Inflammatory macrophage treated with lipopolysaccharide for 1 hour (primary cell): ENCODE measurements at places on chromosomes 16 and 17.

DNA sequence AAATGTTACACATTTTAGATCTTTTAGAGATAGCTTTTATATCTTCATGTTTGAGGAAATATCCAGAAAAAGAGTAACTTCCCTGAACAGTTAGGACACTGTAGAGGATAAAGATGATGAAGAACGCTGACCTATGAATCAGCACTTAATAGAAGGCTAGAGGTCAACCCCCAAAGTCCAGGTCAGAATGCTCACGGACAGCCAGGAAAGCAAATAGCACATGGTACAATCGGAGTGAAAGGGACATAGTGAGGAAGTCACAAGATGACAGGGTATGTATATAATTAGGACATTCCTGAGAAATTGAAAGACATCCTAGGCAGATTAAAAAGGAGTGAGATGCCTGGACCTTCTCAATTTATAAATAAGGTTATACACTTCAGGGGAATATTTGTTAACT lies 55.1 kb upstream of the CNTNAP4 start:
- no peak for DNase-seq

- DNase-seq, result no peak
Observed at GRCh38 chr16:56679078-56679730, 3.1 kb upstream of the MT1X start.

DNA sequence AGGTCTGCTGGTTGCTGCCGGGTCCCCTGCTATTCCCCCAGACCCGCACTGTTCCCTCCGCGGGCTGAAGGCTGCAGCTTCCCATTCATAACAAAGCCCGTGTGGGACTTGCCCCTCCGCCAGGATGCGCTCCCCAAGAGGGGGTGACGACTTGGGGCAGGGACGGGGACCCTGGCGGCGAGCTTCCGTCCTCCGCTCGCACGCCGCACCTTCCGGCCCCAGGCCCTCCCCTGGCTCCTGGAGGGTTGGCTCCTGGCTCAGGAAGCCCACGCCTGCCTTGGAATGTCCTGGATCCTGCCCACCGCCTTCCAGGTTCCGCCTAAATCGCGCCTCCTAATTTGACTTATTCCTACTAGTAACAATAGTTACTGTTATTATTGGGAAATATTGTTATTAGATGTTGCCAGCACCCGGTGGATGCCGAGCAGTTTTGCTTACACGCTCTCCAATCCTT lies 1.1 kb upstream of the TFAP4 start:
- peak; percentile 34 for DNase-seq

GRCh38 chr17:2563061-2563460 lies 30.4 kb upstream of the PAFAH1B1 start:
- no peak for DNase-seq

GRCh38 chr16:86726340-86726739 lies 148.0 kb downstream of the FOXL1 start:
- DNase-seq, result no peak
